AG10803 (cell line): ENCODE measurements at places on chromosomes 12 and 14.

DNA sequence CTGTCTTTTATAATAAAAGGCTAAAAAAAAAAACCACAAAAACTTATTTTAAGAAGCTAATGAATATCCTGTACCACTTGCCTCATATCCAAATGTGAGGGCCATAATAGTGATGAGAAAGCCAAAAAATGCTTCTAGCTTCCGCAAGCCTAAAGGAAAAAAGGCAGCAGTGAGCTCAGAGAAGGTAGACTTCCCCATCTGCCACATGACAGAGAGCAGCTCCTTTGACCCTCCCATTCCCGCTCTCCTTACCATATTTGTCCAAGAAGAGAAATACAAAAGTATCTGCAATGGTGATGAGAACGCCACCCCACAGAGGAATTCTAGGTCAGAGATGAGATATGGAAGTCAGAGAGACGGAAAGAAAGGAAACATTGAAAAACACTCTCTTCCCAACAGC lies 27.1 kb downstream of the SLC11A2 start:
- no peak for DNase-seq

- DNase-seq, result peak; percentile 97
Observed at GRCh38 chr14:59188461-59189090, at the start of gene DAAM1. Gene DAAM1, plus strand, starts transcription at chr14:59188667. Its CDS starts 74,811 bp downstream, at chr14:59263478.

DNA sequence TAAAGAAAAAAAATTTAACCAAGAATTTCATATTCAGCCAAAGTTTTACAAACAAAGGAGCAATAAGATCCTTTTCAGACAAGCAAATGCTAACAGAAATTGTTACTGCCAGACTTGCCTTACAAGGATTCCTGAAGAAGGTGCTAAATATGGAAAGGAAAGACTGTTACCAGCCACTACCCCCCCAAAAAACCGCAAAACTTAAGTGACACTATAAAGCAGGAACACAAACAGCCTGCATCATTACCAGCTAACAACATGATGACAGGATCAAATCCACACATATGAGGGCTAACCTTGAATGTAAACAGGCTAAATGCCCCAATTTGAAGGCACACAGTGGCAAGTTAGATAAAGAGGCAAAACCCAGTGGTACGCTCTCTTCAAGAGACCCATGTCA lies 55.7 kb downstream of the APOBEC1 start:
- DNase-seq, result no peak

GRCh38 chr12:10455766-10456165 lies 2.6 kb upstream of the KLRC1 start:
- no peak for DNase-seq
